A549 treated with dexamethasone at 1 μM for 4 hours (cell line): ENCODE measurements at places on chromosomes 6 and 20. TPM values are rescaled to one million over a fixed set of nuclear protein-coding genes. Genes with fewer than 3 reads are reported as not detected.

Gene OOEP
- total RNA-seq = not detected in 5 replicates

Gene CYP21A2
- total RNA-seq = 0.09 TPM in 1 of 5 replicates, not detected in the others

Gene CRISP2
- not detected in 5 replicates for total RNA-seq

Gene RAD21L1
- total RNA-seq = not detected in 5 replicates

Gene NTSR1
- total RNA-seq = 0.03 to 0.14 TPM (median 0.07 TPM) in 5 replicates

Gene TSBP1
- not detected in 5 replicates for total RNA-seq

Gene HEY2
- 0.04 to 0.05 TPM in 2 of 5 replicates, not detected in the others for total RNA-seq

Gene PBX2
- 13.5 to 18.9 TPM (median 17.2 TPM) in 5 replicates for total RNA-seq

Gene ERGIC3
- total RNA-seq = 228 to 236 TPM (median 231 TPM) in 5 replicates

Gene OPN5
- not detected in 5 replicates for total RNA-seq

Gene RTN4IP1
- total RNA-seq = 9.4 to 10.5 TPM (median 10.2 TPM) in 5 replicates

Gene STMND1
- total RNA-seq = not detected in 5 replicates
